ENCODE measurements at places on chromosomes 2 and 18.

DNA sequence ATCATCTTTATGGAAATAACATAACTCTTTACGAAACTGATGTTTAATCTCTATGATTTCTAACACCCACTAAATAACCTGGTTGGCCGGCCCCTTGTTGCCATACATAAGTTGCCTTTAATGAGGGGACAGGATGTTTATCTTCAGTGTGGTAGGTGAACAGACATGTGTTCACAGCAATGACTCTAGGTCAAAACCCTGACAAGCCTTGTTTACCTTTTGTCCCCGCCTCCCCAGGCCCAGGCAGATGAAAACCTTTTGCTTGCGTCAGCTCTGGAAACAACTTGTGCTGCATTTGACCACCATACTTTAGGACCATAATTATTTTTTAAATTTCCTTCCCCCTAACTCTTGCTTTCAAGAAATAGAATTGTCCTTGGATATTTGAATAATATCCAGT, 2.9 kb upstream of the DSG4 start:
- DNase-seq, result no peak

GRCh38 chr2:105183555-105184323, 57.8 kb upstream of the GPR45 start:
- DNase-seq, result no peak

- DNase-seq, result no peak
These were observed 80.4 kb upstream of the MGAT5 start for GRCh38 chr2:134173338-134174016.

DNA sequence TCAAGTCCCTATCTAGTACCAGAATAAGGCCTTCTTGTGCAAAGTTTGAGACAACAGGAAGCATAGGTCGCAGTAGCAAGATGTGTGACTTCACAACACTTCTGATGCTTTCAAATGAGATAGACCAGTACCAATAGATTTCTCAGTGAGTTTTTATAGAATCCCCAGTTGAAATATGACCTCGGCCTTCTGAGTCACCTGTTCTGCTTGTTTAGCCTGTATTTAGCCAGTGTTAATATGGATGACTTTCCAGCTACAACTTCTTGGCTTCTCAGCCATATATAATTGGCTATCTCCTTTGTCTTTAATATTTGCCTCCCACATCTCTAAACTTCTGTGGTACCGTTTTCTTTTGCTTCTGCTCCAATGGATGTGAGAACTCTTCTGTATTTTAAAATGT, 113.8 kb downstream of the KYNU start:
- DNase-seq, result no peak

- DNase-seq, result no peak
These were observed 96.7 kb upstream of the ZCCHC2 start for GRCh38 chr18:62426191-62426488.

GRCh38 chr2:36380624-36381481, 25.3 kb downstream of the CRIM1 start:
- no peak for DNase-seq

DNA sequence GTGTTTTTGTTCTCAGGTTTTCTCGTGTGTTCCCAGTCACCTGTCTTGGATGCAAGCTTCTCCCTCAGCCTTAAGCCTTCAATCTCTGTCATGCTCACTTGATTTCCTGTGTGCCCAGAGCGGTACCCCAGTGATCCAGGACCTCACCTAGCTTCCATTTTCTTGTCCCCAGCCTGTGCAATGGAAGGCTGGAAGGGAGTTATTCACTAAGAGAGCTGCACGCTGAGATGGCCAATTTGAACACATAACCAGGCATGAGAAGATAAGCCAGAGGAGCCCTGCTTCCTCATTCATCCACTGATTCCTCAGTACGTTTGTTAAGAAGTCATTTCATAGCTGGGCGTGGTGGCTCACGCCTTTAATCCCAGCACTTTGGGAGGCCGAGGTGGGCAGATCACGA, 130.8 kb upstream of the SERPINE2 start:
- DNase-seq, result no peak
